Keratinocyte (primary cell): ENCODE measurements at places on chromosomes 2 and 18.

- no peaks in the 10 kb centered on the region for H3K4me1 ChIP-seq
- H3K27me3 ChIP-seq: no peaks in the 10 kb centered on the region
- no peak for DNase-seq
- H3K27ac ChIP-seq: no peak overlapping the region
- no peaks in the 10 kb centered on the region for H3K36me3 ChIP-seq
These were observed 266.8 kb upstream of the SIX3 start for GRCh38 chr2:44674473-44675284.

- no peak for DNase-seq
- H3K27me3 ChIP-seq: no peaks in the 10 kb centered on the region
- peaks cover 1% of the 10 kb centered on the region for H3K36me3 ChIP-seq
- no peaks in the 10 kb centered on the region for H3K4me1 ChIP-seq
These were observed 28.6 kb upstream of the NCKAP5 start for GRCh38 chr2:133596701-133597393.

- DNase-seq: no peak
- no peaks in the 10 kb centered on the region for H3K27me3 ChIP-seq
- H3K4me3 ChIP-seq: no peak overlapping the region
These were observed 126.3 kb upstream of the HS6ST1 start for GRCh38 chr2:128444816-128445522.

GRCh38 chr2:172440795-172441194 is 13.4 kb downstream of the ITGA6 start:
- no peak for DNase-seq
- peak overlapping the region; percentile 99 for H3K27ac ChIP-seq
- no peaks in the 10 kb centered on the region for H3K27me3 ChIP-seq
- H3K4me1 ChIP-seq: peaks cover 94% of the 10 kb centered on the region
- peaks cover 5% of the 10 kb centered on the region for H3K36me3 ChIP-seq

DNA sequence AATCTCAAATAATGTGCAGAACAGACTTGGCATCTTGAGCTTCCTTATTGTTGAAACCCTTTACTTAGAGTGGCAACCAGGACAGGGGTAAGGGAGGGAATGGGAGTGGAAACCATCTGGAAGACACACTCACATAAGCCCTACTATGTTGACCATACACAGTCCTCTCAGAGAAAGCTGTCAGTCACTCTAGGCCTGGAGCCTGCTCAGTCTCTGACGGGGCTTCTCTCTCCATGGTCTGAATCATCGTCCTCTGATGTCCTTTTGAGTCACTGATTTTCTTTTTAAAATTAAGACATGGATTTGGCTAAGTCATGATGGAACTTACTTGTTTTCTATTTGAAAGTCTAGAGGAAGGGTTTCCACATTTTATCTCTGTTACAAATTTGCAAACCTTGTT is 74.0 kb downstream of the MYO1B start:
- peak overlapping the region; percentile 67 for H3K27ac ChIP-seq
- H3K4me3 ChIP-seq: no peak overlapping the region
- H3K27me3 ChIP-seq: no peaks in the 10 kb centered on the region
- H3K4me1 ChIP-seq: peaks cover 65% of the 10 kb centered on the region
- peaks cover 12% of the 10 kb centered on the region for H3K36me3 ChIP-seq

GRCh38 chr2:200587007-200587616 is 1.3 kb downstream of the AOX1 start:
- no peaks in the 10 kb centered on the region for H3K36me3 ChIP-seq
- H3K27ac ChIP-seq: no peak overlapping the region
- DNase-seq: no peak
- no peak overlapping the region for H3K4me3 ChIP-seq

DNA sequence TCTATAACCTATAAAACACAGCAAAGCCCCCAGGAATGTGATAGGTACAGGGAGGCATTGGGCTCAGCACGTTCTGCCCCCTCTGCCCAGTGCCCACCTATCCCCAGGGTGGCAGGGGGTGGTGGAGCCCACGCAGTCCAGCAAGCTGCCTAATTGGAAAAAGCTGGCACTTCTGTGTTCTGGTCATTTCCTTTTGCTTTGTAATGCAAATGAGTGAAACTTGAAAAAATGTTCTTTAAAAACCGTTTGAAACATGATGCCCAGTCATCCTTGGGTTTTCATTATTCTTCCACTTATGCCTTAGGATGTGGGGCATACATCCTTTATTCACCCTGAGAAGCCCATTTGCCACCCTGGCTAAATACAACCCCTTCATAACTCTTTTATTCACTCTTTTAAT is 89.9 kb upstream of the LTBP1 start:
- H3K4me3 ChIP-seq: no peak overlapping the region
- no peaks in the 10 kb centered on the region for H3K36me3 ChIP-seq
- H3K27me3 ChIP-seq: peaks cover 4% of the 10 kb centered on the region
- no peak overlapping the region for H3K27ac ChIP-seq
- H3K4me1 ChIP-seq: peaks cover 9% of the 10 kb centered on the region
- DNase-seq: no peak

DNA sequence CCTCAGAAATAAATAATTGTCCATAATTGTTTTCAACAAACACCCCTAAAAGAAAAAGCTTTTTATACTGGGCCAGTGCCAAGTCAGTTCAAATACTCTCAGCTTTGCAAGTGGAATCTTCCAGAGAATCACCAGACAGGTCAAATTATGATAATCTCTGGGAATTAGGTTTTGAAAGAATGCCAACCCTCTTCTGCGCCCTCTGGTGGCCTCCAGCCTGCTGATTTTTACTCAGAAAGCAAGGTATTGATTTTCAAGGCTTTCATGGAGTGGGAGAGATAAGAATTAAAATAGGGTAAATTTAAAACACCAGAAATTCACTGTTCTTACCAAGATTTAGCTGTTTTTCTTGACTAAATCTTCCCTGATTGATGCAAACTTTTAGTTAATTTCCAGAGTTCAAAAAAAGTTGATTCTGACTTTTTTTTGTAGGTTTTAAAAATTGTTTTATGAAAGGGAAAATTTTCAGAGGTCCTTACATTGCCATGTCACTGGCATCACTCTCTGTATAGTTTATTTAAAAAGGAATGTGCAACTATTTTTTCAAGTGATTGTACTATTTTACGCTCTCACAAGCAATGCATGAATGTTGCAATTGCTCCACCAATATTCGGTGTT is 282.9 kb upstream of the TNP1 start:
- DNase-seq: no peak
- no peak overlapping the region for H3K27ac ChIP-seq
- H3K36me3 ChIP-seq: no peaks in the 10 kb centered on the region
- H3K4me3 ChIP-seq: no peak overlapping the region
